Renal pelvis (tissue), 12 donors: ENCODE measurements at places on chromosomes 12 and 14. TPM values are rescaled to one million over a fixed set of nuclear protein-coding genes. Genes with fewer than 3 reads are reported as not detected.

KCNH3 gene
- 6.7 TPM for polyA plus RNA-seq

DNAJC22 gene
- 16.1 TPM for polyA plus RNA-seq

AKAP3 gene
- polyA plus RNA-seq: 6.2 TPM

PPFIA2 gene
- 5.0 TPM for polyA plus RNA-seq

ACTR10 gene
- polyA plus RNA-seq: 96.6 TPM

LMNTD1 gene
- polyA plus RNA-seq: not detected

BMP4 gene
- polyA plus RNA-seq: 48.1 TPM

MMP14 gene
- 123 TPM for polyA plus RNA-seq

FGF23 gene
- polyA plus RNA-seq: not detected

DNA sequence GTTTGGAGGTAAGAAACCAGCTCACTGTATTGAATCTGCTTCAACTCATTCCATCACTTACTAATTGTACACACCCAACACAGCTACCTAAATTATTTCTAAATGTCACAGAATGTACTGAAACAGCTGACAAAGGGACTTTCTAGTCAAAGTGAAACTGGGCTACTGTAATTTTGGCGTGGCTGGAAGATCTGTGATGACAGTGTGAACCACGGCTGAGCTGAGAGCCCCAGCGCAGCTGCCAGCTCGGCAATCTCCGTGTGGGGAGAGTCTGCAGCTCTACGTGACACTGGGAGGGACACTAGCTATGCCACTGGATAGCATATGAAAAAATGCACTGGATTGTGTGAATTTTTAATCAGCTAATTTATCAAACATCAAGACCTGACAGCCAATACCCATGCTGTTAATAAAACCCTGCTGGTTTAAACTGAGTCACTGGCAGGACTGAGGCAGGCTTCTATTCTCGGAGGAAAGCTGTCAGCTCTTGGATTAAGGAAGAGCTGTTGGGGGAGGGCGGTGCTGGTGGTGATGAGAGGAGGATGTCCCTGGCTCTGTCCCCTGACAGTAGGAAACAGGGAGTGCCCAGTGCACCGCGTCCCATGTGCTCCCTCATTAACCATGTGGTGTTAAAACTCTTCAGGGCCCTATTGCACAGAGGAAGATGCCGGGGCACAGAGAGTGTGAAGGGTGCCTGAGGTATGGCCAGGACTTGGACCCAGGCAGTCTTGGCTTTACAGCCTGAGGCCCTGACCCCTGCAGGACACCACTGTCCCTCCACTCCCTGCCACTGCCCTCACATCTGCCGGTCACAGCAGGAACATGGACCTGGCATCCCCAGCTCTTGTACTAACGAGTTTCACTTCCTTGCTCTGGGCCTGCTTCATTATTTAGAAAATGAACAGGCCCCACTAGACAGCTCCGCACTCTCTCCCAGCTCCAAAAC lies 13.3 kb downstream of the SLC15A4 start:
- DNase-seq: no peak

DNA sequence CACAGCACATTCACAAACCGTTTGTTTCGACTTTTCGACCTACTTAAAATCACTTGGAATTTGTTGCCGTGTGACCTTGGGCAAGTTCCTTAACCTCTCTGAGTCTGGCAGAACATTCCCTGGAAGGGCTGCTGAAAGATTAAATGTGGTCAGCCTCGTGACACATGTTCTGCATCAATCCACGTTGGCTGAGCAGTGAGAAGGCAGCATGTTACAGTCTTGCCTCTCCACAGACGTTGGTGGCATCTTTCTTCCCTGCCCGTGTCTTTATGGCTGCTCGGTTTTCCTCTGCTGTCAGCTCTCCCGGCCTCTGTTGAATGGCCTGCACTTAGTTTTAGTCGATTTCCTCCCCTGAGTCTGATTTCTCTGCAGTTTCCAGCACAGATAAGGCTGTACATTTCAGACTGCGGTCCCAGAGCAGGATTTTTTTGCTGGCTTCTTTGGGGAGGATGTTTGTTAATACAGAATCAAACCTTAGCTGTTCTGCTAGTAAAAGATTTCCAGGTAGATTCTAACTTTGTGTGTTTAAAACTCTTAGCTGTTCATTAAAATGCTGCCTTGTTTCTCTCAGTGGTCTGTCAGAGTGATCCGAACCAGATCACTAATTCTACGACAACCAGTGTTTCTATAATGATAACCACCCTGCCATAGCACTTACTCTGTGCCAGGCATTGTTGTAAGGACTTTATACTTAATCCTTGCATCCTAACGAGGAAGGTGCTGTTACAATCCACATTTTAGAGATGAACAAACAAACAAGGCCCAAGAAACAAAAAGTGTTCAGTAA lies 217.1 kb downstream of the CHST11 start:
- DNase-seq: no peak

- no peak for DNase-seq
Observed at GRCh38 chr12:50333441-50333840, 50.1 kb upstream of the LIMA1 start.

DNA sequence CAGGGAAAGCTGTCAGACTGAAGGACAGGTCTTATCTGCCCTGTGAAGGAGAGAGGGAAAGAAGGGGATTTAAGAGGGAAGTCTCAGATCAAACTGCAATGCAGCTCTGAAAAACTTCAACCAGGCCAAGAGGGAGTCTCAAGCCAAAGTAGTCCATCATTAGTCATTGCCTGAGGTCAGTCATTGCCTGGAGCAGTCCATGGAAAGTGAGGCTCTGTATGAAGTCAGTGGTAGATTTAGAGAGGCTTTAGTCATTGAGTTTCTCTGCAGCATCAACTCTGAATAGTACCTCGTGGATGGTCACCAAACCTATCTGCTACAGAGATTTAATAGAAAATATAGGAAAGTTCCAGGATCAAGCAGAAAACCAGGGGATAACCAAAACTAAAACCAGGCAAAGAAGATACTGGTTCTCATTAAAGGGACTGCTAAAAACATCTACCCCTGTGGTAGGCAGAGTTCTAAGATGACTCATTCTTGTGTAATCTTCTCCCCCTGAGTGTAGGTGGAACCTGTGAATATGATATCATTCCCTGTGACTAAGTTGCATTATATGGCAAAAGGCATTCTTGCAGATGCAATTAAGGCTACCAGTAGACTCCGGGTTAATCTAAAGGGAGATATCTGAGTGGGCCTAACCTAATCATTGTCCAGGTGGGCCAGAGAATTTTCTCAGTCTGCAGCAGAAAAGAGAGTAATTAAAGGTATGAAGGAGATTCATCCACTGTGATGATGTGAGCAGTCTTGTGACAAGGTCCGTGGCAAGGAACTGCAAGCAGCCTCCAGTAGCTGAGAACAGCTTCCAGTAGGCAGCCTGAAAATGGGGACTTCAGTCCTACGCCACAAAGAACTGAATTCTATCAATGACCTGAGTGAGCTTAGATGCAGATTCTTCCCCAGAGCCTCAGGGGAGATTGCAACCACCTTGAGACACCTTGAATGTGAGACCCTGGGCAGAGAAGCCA lies 123.1 kb downstream of the GALC start:
- DNase-seq: no peak

GRCh38 chr12:57175428-57176138 lies 28.2 kb upstream of the LRP1-AS start:
- peak; percentile 42 for DNase-seq

DNA sequence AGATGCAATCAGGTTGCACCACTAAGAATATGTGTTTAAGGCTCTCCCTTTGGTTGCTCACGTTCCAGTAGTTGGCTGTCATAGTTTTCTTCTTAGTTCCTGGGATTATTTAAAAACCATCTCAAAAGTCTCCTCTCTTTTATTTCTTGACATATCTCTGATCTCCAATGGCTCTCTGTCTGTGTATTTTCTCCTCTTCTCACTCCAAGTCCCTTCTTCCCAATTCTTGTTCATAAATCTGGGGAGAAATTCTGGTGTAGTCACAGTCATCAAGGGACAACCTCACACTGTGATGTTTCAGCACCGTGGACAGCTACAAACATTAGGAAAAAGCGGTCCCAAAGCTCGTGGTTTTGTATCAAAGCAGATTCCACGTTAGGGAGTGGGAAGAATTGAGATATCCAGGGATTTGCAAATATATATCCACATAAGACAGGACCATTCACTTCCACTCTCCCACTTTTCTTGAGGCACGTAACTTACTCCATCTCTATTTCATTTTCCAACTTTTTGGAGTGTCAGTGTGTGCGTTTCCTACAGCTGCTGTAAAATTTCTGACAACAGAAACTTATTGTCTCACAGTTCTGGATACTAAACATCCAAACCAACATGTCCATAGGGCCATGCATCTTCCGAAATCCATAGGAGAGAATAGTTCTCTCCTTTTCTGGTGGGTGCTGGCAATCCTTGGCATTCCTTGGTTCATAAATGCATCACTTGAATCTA lies 80.6 kb upstream of the TMEM233 start:
- DNase-seq: peak; percentile 60

- DNase-seq: peak; percentile 45
Observed at GRCh38 chr12:130281153-130281799, 56.4 kb upstream of the PIWIL1 start.

DNA sequence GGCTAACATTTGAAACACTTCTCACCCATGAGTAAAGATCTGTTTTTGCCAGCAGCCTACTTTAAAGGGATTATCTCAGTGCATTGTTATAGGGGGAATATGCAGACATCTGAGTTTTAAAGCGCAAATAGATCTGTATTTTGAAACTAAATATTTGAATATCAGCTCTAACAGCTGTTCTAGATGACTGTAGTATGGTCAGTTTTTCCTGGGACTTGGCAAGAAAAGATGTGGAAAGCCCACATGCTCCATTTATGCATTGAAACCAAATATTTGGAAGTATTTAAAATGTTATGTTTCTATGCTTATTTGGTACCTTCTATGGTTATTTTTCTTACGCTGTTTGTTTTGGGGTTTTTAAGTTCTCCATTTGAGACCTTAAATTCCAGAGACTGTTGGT lies 41.7 kb downstream of the RIC8B start:
- no peak for DNase-seq

- DNase-seq: no peak
Observed at GRCh38 chr14:35416108-35416750, 11.7 kb upstream of the NFKBIA start.

DNA sequence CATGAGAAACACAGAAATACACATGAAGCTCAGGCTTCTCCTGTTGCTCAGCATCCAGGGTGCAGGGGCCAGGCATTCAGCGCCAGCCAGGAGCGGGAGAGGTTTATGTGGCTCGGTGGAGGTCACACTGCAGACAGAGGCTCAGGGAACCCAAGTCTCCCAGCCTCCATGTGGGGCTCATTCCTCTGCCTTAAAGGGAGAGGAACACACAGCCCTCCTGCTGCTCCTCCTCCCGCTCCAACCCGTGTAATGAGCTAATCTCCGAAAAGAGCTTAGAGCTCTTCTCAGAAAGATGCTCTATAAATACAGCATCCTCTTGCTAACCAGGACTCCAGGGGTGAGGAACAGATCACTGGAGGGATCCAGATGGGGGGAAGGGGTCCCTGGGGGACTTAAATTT lies 28.2 kb downstream of the FGF6 start:
- DNase-seq: no peak

DNA sequence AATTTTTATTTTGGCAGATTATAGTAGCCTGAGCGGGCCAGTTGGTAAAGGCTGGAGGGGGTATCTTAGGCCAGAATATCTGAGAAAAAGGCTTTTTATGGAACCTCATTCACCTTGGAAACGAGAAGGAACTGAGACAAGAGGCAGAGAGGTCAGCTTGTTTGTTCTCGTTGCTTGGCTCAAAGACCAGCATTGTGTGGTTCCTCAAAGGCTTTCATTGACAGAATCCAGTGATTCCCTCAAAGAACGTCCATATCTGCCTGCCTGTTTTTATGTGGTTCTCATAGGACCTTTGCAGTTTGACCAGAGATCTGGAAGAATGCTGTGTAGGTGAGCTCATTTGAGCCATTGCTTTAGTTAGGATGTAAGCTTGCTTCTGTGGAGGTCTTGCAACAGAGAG lies 117.3 kb downstream of the CFAP54 start:
- no peak for DNase-seq

DNA sequence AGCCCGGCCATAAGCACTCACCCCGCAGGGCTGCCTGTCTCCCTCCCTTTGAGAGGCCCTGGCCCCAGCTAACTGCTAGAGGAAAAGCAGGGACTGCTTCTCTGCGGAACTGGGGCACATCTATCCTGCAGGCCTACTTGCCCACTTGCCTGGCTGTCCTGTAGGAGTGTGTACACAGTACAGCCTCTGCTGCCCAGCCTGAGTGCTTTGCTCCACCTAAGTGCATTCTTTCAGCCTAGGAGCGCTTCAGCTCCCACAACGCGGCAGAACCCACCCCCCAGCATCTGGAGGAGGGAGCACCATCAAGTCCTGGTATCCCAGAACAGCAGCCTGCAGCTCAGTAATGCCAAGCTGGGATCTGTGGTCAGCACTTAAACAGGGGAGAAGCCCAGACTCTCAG lies 79.9 kb upstream of the CD163 start:
- no peak for DNase-seq

DNA sequence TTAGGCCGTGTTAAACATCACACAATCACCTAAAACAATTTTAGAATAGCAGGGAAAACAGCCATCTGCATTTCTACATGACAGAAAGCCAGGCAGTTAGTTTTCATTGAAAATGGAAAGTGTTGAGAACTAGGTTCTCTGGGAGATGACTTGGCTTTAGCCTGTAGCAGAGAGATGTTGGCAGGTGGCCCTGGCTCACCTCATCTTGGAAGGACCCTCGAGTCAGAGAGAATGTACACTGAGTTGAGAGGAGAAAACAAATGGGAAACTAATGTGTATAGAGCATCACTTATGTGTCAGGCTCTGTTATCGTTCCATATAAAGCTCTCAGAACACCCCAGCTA lies 51.9 kb downstream of the SUSD6 start:
- no peak for DNase-seq

- no peak for DNase-seq
Observed at GRCh38 chr12:49535921-49536525, 2.8 kb upstream of the KCNH3 start.

DNA sequence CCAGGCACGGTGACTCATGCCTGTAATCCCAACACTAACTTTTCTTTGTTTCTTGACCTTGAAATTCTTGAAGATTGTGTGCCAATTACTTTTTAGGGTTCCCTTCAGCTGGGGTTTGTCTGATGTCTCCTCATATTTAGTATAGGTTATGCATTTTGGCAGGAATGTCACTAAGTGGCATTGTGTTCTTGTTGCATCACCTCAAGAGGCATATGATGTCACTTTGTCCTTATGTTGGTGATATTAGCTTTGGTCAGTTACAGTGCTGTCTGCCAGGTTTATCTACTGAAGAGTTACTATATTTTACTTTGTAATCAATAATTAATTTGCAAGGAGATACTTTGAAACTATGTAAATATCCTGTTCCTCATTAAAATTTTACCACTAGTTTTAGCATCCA lies 61.0 kb upstream of the BTG1 start:
- DNase-seq: no peak

GRCh38 chr14:39169541-39169900 lies 612 bp downstream of the TRAPPC6B start:
- no peak for DNase-seq

DNA sequence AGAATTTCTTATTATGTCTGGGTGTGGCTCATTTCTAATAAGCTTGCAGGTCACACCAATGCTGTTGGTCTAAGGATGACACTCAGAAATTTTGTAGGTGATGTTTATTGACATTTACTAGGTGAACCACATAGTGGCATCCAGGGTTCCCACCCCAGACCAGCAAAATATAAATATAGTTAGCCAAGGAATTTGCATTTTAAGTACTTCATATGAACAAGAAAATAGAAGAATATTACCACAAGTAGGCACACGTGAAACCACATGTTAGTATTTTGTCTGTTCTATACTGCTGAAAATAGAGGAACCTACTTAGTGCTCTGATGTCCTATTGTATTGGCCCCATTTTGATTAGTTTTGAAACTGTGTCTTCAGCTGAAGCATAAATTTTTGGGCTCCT lies 71.1 kb downstream of the USP15 start:
- no peak for DNase-seq

- DNase-seq: no peak
Observed at GRCh38 chr12:94733727-94734126, 83.4 kb upstream of the TMCC3 start.

- DNase-seq: no peak
Observed at GRCh38 chr14:49134940-49135339, 451.2 kb downstream of the RPS29 start.
